ENCODE measurements at places on chromosomes 4 and X.

- no peak for DNase-seq
Measured at GRCh38 chr4:22713841-22714240, 21.1 kb downstream of the GBA3 start.

- DNase-seq = no peak
Measured at GRCh38 chr4:23033796-23034195, 341.1 kb downstream of the GBA3 start.

- DNase-seq = no peak
Measured at GRCh38 chrX:15848576-15848975, 6.0 kb downstream of the AP1S2 start.

DNA sequence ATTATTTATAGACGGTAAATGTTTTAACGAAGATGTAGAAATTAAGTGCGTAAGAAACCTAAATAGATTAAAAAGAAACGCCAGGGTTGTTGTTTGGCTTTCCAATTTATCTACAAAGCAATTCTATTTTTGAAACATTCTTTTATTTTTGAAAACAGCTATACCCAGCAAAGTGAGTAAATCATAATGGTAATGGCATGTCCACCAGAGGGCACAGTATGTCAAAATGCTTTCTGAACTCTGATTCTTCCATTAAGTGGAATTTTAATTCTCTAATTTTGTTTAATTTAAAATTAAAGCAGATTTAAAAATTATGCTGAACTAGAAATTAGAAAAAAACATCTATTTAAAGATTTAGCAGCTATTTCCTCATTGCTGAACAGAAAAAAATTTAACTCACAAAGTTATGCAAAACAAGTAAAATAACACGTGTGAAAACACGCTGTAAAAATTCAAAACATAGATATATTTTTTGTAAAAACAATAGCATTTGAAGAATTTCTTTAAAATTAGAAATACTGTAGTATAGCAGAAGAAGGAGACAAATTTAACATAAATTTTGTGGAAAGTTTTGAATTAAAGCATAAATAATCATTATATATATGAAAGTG is 26.5 kb downstream of the RASSF6 start:
- no peak for DNase-seq

DNA sequence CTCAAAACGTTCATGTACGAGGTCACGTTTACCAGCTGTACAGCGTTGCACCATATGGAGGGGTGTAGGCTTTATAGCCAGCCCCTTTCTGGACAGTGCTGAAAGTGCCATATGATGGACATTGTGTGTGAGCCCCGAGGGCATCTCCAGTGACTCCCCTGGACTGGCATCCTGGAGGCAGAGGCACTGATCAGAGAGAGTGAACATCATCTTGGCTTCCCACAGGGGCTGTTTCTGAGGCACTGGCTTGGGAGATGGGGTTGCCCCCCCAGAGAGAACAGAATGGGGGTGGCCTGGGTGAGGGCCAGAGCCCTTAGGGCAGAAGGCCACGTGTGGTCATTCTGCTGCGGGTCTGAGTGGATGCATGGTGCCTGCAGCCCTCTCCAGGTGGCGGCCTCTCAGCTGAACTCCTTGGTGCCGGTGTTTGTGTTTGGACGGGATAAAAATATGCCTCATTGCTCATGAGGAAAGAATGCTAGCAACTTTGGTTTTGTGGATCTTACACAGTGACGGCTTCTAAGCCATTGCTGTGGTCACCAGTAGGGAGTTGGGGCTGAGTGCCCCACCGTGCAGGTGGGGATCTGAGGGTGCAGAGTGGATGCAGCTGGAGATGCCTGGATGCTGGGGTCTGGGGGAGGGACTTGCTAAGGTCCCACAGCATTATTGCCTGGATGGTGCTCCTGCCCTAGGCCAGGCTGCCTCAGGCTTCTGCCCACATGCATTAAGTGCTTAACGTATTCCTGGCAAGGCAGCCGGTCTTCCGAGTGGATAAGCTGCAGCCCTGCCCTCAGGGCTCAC is 3.4 kb downstream of the WFS1 start:
- DNase-seq = no peak

GRCh38 chr4:2413821-2414610 is 4.4 kb downstream of the ZFYVE28 start:
- DNase-seq = no peak

- no peak for DNase-seq
Measured at GRCh38 chr4:82542642-82543041, 19.1 kb downstream of the TMEM150C start.

GRCh38 chr4:115293093-115293462 is 179.7 kb upstream of the NDST4 start:
- DNase-seq = no peak

DNA sequence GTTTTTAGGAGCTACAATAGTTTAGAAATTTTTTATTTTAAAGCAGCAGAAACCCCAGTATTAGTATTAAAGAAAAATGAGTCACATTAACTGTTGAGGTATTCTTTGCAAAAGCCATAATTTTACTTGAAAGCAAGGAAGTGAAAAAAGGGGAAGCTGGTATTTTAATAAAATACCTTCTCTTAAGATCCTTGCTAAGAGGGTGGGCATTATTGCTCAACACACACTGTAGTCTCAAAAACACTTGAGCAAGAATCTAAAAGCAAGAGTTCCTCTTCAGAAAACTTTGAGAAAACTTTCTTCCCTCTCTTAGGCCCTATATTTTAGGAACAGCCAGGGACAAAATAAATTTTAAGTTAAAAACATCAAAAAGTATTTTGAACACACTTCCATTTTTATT is 259.4 kb upstream of the DIAPH2 start:
- no peak for DNase-seq

GRCh38 chrX:53085661-53086229 is 3.6 kb downstream of the TSPYL2 start:
- DNase-seq = no peak

DNA sequence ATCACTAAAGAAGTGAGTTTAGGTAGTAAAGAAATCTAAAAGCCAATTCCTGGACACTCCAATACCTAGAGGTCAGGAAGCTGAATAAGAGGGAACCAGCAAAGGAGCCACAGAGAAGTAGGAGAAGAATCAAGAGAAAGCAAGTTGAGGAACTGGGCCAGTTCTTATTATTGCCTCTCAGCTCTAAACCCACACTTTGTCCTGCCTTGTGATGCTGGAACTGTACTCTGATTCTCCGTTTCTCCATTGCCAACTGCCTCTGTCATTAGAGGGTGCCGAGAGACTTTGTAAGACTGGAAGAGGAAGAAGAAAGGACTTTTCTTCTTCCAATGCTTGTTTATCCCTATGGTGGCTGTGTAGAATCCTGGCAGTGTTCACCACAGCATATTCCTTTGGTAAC is 38.6 kb downstream of the NSUN7 start:
- no peak for DNase-seq

- DNase-seq = peak; percentile 6
Measured at GRCh38 chr4:55184600-55185523, 59.5 kb upstream of the KDR start.

Measured in stimulated activated CD8-positive, alpha-beta memory T cell treated with anti-CD3 and anti-CD28 coated beads, Interleukin-15, amount 100 ng/mL, for 48 hours (primary cell).